Tongue (tissue), 3 donors: ENCODE measurements at places on chromosomes 3 and 15. TPM values are rescaled to one million over a fixed set of nuclear protein-coding genes. Genes with fewer than 3 reads are reported as not detected.

ANKRD63 gene
- 2.4 TPM for total RNA-seq

ZCWPW2 gene
- 1.0 TPM for total RNA-seq

SLC6A20 gene
- total RNA-seq: 1.2 TPM

CEP63 gene
- total RNA-seq: 28.9 TPM

CA12 gene
- 8.9 TPM for total RNA-seq

GABRB3 gene
- 4.8 TPM for total RNA-seq

MBD4 gene
- total RNA-seq: 24.6 TPM

CLPX gene
- total RNA-seq: 75.4 TPM

SLC51B gene
- 1.4 TPM for total RNA-seq

AHSG gene
- not detected for total RNA-seq

MESP2 gene
- total RNA-seq: not detected

KLHL40 gene
- 159 TPM for total RNA-seq

IL16 gene
- total RNA-seq: 6.5 TPM

CHRNA7 gene
- total RNA-seq: 2.8 TPM

FILIP1L gene
- total RNA-seq: 72.0 TPM

CPN2 gene
- not detected for total RNA-seq

ZNF502 gene
- 10.5 TPM for total RNA-seq

LRRIQ4 gene
- not detected for total RNA-seq

GBE1 gene
- 23.6 TPM for total RNA-seq

SUSD5 gene
- total RNA-seq: 3.5 TPM

CDC25A gene
- 4.8 TPM for total RNA-seq

CCDC39 gene
- total RNA-seq: 0.10 TPM

CNTN6 gene
- 3.5 TPM for total RNA-seq

TM4SF18 gene
- total RNA-seq: 11.2 TPM

COMMD2 gene
- total RNA-seq: 41.6 TPM

SLC9C1 gene
- total RNA-seq: 3.2 TPM

TGM5 gene
- total RNA-seq: 6.8 TPM

VILL gene
- 7.0 TPM for total RNA-seq

GABRR3 gene
- total RNA-seq: not detected

EXOSC7 gene
- 49.7 TPM for total RNA-seq

CIDEC gene
- total RNA-seq: not detected

ANKRD28 gene
- total RNA-seq: 87.9 TPM

PSTPIP1 gene
- 5.3 TPM for total RNA-seq

GOLGA8Q gene
- 1.2 TPM for total RNA-seq

POLR2M gene
- 307 TPM for total RNA-seq

C3orf38 gene
- 29.3 TPM for total RNA-seq

TBL1XR1 gene
- total RNA-seq: 191 TPM

GOLGA8T gene
- not detected for total RNA-seq

TMIE gene
- not detected for total RNA-seq

ISLR2 gene
- total RNA-seq: 8.4 TPM

FRMD4B gene
- total RNA-seq: 44.4 TPM

AADAC gene
- total RNA-seq: 5.1 TPM

PP2D1 gene
- not detected for total RNA-seq

FURIN gene
- total RNA-seq: 27.8 TPM

SLC35G2 gene
- total RNA-seq: 4.2 TPM

SLC41A3 gene
- total RNA-seq: 68.9 TPM

GATA2 gene
- 6.3 TPM for total RNA-seq

SV2B gene
- 4.5 TPM for total RNA-seq

VEPH1 gene
- 7.8 TPM for total RNA-seq

GADL1 gene
- 33.1 TPM for total RNA-seq

UBE2E2 gene
- total RNA-seq: 177 TPM

SPTBN5 gene
- total RNA-seq: 2.2 TPM

SIDT1 gene
- 3.1 TPM for total RNA-seq

OXSM gene
- 11.2 TPM for total RNA-seq

SLC12A1 gene
- not detected for total RNA-seq

IGSF10 gene
- 15.3 TPM for total RNA-seq

RASGRF1 gene
- total RNA-seq: 0.31 TPM

GOLGA8J gene
- not detected for total RNA-seq

RBMS3 gene
- total RNA-seq: 81.1 TPM
